Left forelimb (tissue), 1 donor: ENCODE measurements at places on chromosomes 2 and 18.
A peak's percentile ranks its signal among the peaks of the same experiment; 100 is the strongest.

DNA sequence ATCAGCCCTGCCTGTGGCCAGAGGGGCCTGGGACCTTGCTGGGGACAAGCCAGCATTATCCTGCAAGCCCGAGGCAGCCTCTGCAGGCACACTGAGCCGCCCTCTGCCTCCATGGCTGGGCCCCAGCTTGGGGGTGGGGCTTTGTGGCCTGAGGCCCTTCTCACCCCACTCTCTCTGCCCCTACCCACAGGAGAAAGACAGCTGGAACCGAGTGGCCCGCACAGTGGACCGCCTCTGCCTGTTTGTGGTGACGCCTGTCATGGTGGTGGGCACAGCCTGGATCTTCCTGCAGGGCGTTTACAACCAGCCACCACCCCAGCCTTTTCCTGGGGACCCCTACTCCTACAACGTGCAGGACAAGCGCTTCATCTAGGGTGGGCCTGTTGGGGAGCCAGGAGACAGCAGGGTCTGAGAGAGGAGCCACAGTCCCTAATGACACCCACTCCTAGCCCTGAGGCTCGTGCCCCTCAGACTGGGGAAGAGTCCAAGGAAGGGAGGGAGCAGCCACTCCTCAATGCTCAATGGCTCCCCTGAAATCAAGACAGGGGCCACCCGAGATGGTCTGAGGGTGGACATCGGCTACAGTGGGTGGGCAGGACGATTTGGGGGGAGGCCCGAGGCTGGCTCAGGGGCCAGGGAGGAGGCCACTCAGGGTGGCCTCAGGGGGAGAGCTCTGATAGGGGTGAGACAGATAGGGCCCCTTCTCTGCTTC is 4.4 kb upstream of the CHRNG start:
- peak; percentile 50 for DNase-seq

- DNase-seq: no peak
These were observed 51.0 kb downstream of the PDE1A start for GRCh38 chr2:182375862-182376261.

GRCh38 chr2:128578406-128579390 is 260.0 kb upstream of the HS6ST1 start:
- no peak for DNase-seq

DNA sequence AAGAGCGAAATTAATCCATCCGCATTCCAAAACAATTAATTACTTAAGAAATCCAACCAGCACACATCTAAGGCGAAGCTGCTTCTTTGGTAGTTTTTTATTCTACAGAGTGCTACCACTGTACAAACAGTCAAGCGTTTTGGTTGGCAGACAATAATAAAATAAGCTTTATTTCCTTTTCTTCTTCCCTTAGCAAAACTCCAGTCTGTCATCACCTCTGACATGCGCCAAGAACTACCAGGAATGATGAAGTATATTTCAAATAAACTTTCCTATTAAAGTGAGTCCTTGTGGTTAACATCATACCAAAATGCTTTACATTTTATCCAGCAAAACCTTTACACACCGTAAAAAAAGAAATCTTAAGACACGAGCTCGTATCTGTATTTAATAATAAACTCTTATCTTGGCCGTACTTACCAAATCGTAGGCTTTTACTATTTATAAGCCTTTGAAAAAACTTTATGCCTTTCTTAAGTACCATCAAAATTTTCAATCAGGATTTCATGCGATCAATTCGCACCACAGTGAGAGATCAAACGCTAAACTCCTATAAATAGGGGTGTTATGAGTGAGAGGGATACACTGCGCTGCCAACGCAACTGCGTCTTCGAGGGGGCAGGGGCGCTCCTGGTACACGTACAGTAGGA is 1.3 kb downstream of the ATL2 start:
- DNase-seq: no peak

- no peak for DNase-seq
These were observed 10.9 kb downstream of the POLI start for GRCh38 chr18:54280220-54280569.

DNA sequence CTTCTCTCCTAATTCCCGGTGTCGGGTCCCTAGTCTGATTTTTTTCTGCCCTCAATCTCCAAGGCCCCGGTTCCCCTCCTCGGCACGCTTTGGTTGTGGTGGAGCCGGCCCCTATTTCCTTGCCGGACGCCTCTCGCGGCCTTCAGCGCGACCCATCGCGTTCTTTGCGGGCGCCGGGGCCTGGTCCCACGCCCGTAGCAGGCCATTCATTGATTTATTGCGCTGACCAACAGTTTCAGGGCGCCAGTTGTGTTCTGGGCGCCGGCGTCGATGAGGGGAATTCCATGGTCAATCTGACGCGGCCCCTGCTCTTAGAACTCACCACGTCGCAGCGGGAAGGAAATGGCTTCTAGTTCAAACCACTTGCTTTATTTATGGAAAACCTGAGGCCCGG is 396 bp downstream of the CNOT9 start:
- DNase-seq: no peak

DNA sequence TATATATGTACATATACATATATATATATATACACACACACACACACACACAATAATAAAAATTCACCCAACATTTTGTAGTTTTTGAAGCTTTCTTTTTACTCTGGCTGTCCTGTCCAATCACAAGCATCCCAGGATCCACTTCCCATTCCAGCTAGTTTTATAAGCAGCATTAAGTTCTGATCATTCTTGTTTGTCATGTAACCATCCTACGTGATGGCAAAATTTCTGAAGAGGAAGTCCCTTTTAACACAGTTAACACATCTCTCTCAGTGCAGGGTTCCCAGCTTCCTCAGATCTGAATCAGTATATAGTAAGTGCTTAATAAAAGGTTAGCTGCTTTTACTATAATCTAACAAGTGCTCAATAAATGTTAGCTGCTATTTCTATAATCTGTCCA is 26.4 kb downstream of the MYOM1 start:
- no peak for DNase-seq

DNA sequence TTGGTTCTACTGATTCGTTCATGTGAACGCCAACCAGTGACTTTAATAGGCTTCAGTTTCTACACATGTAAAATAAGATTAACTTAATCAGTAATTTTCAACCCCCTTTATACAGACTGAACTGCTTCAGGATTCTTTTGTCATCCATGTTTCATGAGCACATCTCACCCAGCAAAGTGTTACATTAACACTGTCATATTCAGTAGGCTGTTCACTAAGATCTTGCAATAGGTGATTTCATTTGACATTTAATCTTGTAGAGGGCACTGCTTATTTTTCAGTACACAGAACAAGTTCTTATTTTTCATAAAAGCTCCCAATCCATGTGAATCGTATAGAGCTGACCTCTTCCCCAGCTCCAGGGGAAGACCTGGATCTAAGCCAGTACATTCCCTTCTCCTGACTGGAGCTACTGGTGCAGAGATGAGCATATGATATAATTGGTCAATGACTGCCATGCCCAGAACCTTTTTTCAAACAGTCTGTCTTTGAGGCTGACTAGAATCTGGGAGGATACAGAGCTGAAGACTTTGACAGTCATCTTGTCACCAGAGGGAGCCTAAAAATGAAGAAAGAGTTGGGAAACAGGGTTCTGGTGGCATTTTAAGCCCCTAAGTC is 72.2 kb upstream of the CHRNA1 start:
- no peak for DNase-seq

GRCh38 chr2:127508023-127508630 is 18.2 kb downstream of the IWS1 start:
- DNase-seq: no peak

- DNase-seq: no peak
These were observed 225.3 kb upstream of the THUMPD2 start for GRCh38 chr2:40004336-40004735.

- no peak for DNase-seq
These were observed 4.8 kb upstream of the STAT4 start for GRCh38 chr2:191155608-191156071.

GRCh38 chr2:181419129-181419855 is 37.9 kb upstream of the ITGA4 start:
- no peak for DNase-seq

DNA sequence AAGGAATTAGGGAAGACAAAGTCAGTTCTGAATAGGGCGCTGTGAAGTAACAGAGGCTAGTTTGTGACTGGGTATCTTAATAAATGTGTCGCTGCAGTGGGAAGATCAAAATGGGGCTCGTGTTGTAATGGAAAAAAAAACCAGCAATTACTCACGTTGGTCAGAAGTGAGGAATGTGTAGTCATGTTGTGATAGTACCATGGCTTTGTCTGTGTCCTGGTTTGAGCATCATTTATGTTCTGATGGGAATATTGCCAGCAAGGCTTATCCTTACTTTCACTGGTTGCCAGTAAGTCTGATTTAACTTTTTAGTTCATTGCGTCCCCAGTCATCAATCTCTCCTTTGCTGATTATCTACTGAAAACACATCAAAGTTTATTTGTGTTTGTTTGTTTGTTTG is 467.6 kb downstream of the NYAP2 start:
- DNase-seq: no peak

DNA sequence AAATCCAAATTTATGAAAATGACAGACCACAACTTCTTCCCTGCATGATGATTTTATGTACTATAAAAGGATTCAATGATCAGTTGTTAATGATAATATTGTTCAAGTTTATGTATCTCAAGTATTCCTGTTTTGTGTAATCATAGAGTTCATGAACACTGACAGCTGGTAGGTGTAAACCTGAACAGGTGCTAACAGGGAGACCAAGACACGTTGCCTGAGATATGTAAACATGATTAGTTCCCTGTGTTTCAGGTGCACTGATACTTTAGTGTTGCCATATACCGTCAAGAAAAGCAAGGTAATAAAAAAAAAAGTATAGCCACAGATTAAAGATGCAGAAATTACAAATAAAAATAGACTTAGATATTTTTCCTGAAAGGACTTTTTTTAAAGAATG is 131.8 kb downstream of the BAZ2B start:
- no peak for DNase-seq

GRCh38 chr18:2982022-2982421 is 30.9 kb downstream of the LPIN2 start:
- no peak for DNase-seq

- no peak for DNase-seq
These were observed 465.0 kb downstream of the SUCLG1 start for GRCh38 chr2:83993873-83994632.

DNA sequence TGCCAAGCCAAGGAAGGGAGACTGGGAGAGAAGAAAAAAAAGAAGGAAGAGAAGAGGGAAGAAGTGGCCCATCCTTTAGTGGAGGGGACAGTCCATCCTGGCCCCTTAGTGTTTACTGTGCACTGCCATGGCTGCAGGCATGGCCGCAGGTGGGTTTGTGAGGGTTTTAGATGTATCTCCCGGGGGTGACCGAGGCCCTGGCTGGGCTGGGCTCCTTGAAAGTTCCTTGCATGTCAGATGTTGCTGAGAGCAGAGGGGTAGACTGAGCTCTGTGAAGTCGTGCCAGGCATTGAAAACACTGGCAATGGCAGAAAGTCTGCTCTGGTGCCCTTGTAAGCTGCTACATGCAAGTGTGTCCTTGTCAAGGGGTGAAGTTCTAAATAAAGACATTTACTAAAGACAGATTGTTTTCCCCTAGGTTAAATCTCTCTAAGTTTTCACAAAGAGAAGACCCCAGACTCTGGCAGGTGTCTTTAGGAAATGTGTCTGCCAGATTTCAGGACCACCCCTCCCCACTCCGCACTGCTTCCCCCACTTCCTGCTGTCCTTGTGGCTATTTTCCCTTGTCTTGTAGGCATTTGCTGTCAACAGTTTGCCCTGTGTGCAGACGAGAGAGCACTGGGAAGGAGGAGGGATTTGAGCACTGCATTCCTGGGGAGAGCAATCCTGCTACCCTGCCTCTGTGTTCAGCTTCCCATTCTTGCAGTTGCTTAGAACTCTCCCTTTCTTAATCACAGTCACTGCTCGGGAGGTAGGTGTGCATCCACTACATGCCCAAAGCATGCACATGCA is 68.4 kb downstream of the ACOXL start:
- no peak for DNase-seq

DNA sequence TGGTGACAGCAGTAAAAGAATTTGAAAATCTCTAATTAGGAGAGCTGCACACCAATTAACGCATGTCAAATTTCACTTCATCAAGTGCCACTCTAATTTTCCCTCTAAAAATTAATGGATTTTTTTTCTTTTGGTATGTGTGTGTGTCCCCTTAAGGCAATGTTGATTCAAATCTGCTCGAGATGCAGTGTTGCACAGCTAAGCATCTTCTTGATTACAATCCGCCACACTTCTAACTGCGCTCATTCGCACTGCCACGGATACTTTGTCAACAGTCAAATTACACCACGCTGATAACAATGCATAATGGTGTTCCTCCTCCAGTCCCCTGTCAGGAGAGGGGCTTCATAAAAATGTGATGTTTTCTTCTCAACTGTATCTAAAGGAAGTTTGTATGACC is 261.4 kb downstream of the MEIS1 start:
- DNase-seq: no peak

DNA sequence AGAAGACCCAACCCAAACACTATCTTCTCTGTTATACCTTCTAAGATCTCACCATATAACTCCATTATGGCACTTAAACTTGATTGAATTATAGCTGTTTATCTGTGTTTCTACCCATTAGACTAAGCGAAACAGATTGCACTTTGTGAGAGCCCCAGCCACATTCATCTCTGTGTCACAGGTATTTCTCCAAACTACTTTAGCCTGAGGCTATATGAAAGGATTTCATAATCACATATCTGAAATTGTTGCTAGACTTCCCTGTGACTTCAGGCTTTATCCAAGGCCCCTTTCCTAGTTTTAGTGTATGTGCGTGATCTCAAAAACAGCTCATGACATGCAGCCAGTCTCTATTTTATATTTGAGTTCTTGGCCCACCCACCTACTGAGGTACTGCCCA is 745.0 kb upstream of the ACVR2A start:
- no peak for DNase-seq

DNA sequence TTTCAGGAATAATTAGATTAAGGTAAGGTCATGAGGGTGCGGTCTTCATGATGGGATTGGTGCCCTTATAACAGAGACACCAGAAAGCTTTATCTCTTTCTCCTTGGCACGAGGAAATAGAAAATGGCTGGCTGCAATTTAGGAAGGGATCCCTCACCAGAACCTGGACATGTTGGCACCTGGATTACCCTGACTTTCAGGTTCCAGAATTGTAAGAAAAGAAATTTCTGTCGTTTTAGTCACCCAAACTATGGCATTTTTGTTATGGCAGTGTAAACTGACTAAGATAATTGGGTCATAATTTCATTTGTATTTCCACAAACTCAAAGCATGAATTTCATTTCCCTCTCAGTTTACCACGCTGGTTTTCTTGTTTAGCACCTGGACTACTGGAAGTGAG is 473.6 kb downstream of the PTH2R start:
- DNase-seq: no peak

GRCh38 chr18:31680433-31680811 is 4.0 kb downstream of the B4GALT6 start:
- no peak for DNase-seq

- peak; percentile 87 for DNase-seq
These were observed at the start of gene MYO1B for GRCh38 chr2:191245046-191245868. Gene MYO1B (plus strand): TSS chr2:191245404. CDS start chr2:191276896, 31,492 bp downstream.

- no peak for DNase-seq
These were observed 72.9 kb downstream of the XRCC5 start for GRCh38 chr2:216181953-216182461.

DNA sequence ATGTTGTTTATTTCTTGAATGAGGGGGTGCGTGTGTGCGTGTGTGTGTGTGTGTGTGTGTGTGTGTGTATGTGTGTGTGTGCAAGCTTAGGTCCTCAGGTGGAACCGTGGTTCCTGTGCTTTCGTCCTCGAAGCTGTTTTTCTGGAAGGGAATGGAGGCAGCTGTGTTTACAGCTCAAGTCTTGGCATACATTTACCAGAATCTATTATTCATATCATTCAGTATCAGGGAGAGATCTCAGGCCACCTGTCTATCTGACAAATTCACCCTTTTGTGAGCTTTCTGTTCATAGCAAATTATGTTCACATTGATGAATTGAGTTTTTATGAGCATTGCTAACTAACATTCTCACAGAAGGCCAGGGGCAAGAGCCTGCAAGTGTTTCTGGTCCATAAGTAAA is 550.4 kb downstream of the ARHGAP15 start:
- DNase-seq: no peak
